Esophagus muscularis mucosa (tissue), 4 donors: ENCODE measurements at places on chromosomes 1 and 21. TPM values are rescaled to one million over a fixed set of nuclear protein-coding genes. Genes with fewer than 3 reads are reported as not detected.
A peak's percentile ranks its signal among the peaks of the same experiment; 100 is the strongest.

DNA sequence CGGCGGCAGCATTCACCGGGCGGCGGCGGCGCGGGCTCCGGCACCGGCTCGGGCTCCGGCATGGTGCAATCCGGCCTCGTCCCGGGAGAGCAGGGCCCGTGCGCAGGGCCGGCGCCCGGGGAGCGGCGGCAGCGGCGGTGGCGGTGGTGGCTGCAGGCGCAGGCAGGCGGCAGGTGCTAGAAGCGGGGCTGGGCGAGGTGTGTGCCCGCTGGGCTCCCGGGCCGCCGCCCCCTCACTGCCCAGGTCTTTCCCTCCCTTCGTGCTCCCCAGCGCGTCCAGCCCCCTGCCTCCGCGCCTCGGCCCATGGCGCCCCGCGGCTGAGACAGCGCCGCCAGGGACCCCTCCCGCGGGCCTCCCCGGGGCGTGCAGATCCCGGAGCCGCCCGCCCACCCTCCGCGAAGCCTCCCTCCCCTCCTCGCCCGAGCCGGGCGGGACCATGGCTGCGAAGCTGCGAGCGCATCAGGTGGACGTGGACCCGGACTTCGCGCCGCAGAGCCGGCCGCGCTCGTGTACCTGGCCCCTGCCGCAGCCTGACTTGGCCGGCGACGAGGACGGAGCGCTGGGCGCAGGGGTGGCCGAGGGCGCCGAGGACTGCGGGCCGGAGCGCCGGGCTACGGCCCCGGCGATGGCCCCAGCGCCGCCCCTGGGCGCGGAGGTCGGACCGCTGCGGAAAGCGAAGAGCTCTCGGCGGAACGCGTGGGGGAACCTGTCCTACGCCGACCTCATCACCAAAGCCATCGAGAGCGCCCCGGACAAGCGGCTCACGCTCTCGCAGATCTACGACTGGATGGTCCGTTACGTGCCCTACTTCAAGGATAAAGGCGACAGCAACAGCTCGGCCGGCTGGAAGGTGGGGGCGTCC is 492 bp downstream of the FOXO6 start:
- DNase-seq, result no peak

- DNase-seq, result no peak
Observed at GRCh38 chr1:199698222-199698621, 329.3 kb upstream of the NR5A2 start.

DNA sequence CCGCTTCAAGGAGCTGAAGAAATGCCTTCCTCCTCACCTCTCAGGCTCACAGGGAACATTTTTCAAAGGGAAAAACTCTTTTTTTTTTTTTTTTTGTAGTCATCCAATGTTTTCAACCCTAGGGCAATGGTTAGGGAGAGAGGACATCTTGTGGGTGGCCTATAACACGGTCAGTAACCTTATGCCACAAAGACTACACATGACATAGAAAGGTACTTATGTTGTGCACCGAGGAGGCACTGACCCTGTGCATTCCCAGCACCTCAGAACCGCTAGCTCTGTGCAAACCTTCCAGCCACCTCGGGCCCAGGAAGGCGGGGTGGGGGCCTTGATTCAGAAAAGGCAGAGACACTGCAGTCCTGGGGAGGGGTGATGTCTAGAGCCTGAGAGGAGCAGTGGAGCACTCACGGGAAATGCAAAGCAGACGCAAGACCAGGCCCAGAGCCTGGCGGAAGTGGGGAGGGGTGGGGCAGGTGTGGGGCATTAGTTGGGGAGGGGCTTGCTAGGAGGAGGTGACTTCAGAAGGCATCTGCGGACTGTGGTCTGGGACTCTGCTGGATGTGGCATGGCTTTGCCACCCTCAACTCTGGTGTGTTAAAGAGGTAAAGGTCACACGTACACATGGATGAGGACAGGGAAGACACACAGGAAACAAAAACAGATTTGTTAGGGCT is 68.6 kb downstream of the MDM4 start:
- no peak for DNase-seq

The DPT gene
- 151 TPM for total RNA-seq

GRCh38 chr1:239758756-239759155 is 332.9 kb upstream of the FMN2 start:
- no peak for DNase-seq

The SPATA21 gene
- total RNA-seq, result not detected

GRCh38 chr1:24793447-24794129 is 48.3 kb downstream of the CLIC4 start:
- no peak for DNase-seq

The OR2M3 gene
- total RNA-seq, result not detected

DNA sequence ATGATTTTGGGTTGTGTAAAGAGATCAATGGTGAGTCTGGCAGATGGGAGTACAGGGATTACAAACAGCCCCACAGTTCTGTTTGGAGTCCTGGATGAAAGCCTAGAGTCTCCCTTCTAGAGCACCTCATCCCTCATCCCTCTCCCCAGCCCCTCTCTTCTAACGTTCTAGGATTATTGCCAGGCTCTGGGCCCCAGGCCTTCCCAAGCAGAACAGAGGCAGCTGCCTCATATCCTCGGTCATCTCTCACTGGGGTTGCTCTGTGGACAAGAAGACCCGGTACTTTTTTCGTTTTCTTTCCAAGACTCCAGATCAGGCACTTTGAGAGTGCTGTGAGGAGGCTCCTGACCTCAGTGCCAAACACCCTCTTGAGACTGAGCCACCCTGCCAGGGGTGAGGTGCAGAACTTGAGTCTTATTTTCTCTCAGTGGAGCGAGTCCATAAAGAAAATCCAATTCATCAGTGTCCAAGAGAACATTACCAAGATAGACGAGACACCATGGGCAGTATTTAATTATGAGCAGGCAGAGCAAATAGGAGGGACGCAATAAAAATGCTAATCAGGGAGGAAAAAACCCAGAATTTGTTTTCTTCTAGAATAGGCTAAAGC is 17.1 kb upstream of the KCND3 start:
- no peak for DNase-seq

GRCh38 chr1:3169665-3170356 is 100.8 kb downstream of the PRDM16 start:
- no peak for DNase-seq

GRCh38 chr1:166974647-166975345 is 544 bp downstream of the ILDR2 start:
- peak; percentile 53 for DNase-seq

GRCh38 chr21:45494851-45495680 is 47.2 kb downstream of the SLC19A1 start:
- no peak for DNase-seq

GRCh38 chr1:174018565-174018964 is 3.6 kb downstream of the RC3H1 start:
- no peak for DNase-seq
